ENCODE measurements at places on chromosomes 7 and 10. TPM values are rescaled to one million over a fixed set of nuclear protein-coding genes. Genes with fewer than 3 reads are reported as not detected.
A peak's percentile ranks its signal among the peaks of the same experiment; 100 is the strongest.

The PDE1C gene
- 0.88 TPM for total RNA-seq

The AP1S1 gene
- total RNA-seq, result 52.8 TPM

The SERPINE1 gene
- total RNA-seq, result 97.2 TPM

The SCART1 gene
- total RNA-seq, result 0.83 TPM

The OPALIN gene
- not detected for total RNA-seq

The SPDYE8 gene
- not detected for total RNA-seq

The FAM24B gene
- total RNA-seq, result 2.9 TPM

The ZNF117 gene
- 75.5 TPM for total RNA-seq

The FBXL15 gene
- 25.4 TPM for total RNA-seq

GRCh38 chr10:130020651-130021382 lies 56.7 kb upstream of the EBF3 start:
- H3K4me3 ChIP-seq, result no peak overlapping the region
- H3K27ac ChIP-seq, result no peak overlapping the region
- H3K4me1 ChIP-seq, result no peaks in the 10 kb centered on the region

GRCh38 chr7:23373151-23374004 lies 74.2 kb downstream of the MALSU1 start:
- DNase-seq, result no peak
- no peaks in the 10 kb centered on the region for H3K36me3 ChIP-seq
- H3K4me1 ChIP-seq, result no peaks in the 10 kb centered on the region
- H3K27me3 ChIP-seq, result no peaks in the 10 kb centered on the region

DNA sequence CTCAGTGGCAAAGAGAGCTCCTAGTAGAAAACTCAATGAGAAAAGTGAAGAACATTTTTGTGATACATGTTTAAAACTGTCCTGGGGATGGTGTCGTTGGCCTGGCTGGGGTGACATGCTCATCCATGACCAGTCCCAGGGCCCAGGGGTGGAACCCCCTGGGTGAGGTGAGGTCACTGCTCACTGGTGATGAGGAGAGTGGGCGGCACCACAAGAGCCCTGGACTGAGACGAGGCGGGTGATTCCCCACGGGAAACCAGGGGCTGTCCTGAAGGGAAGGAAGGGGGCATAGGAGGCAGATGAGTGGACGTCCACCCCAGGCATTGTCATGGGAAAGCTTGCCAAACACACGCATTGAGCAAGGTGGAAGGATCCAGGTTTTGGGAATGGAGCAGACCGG lies 54.6 kb downstream of the HTR5A start:
- H3K36me3 ChIP-seq, result no peaks in the 10 kb centered on the region
- H3K4me3 ChIP-seq, result no peak overlapping the region
- H3K27ac ChIP-seq, result no peak overlapping the region
- H3K27me3 ChIP-seq, result no peaks in the 10 kb centered on the region

DNA sequence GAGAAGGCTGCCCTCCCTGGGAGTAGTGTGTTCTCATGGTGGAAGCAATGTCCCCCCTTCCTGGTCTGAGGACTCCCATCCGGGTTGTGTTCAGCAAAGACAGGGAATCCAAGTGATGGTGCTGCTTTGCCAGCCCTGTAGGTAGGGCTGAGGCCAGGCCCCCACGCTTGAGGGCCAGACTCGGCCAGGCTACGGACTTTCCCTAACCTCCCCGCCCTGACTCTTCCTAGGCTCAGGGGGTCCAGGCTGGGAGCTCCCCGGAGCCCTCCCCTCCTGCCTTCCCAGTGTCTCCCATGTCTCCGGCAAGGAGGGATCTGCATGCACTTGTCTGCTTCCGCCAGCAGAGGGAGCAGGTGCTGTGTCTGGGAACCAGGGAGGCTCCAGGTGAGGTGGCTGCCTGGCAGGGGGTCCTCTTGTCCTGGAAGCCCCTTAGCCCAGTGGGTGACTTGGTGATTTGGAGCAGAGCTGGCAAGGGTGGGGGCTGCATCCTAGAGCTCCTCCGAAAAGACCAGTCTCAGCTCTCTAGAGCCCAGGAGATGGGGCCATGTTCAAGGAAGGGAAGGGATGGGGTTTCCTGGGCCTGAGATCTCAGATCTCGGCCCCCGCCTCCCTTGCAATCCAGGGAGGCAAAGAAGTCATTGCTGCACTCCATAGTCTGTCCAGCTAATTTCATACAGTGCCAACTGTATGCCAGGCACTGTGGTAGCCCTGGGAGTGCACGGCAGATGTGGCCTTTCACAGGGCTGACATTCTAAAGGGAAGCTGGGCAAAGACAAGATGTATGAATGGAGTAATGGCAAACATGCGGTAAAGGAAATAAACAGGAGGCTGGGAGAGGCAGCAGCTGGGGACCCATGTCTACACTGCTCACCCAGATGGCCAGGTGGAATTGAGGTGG lies 20.3 kb upstream of the SFRP5 start:
- no peak overlapping the region for H3K27ac ChIP-seq
- no peaks in the 10 kb centered on the region for H3K36me3 ChIP-seq
- DNase-seq, result peak; percentile 54
- H3K4me1 ChIP-seq, result no peaks in the 10 kb centered on the region
- peaks cover 6% of the 10 kb centered on the region for H3K27me3 ChIP-seq

- H3K4me3 ChIP-seq, result no peak overlapping the region
- H3K36me3 ChIP-seq, result no peaks in the 10 kb centered on the region
- H3K27ac ChIP-seq, result no peak overlapping the region
- H3K4me1 ChIP-seq, result no peaks in the 10 kb centered on the region
- H3K27me3 ChIP-seq, result no peaks in the 10 kb centered on the region
- DNase-seq, result no peak
Observed at GRCh38 chr7:144452064-144452463, 48.6 kb upstream of the NOBOX start.

DNA sequence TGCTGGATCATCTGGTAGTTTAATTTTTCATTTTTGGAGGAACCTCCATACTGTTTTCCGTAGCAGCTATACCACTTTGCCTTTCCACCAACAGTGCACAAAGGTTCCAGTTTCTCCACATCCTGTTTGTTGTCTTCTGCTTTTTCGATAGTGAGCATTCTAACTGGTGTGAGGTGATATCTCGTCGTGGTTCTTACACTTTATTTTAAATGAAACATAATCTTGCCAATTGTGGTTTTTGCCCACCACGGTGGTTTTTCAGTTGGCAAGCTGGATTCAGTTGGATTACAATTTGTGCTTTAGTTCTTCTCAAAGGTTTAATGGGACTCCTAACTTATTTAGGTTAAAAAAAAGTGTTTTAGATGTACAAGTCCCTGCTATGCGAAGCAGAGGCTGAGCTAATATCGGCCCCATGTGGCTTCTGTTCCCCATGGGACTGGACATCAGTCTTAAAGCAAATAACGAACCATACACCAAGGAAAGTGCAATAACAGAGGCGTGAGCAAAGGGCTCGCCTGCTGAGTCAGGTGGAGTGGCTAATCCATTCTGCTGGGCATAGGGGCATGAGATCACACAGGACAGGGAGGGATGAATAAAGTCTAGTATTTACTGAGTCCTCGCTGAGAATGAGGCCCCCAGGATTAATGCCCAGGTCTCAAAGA lies 153.6 kb downstream of the AOAH start:
- H3K27me3 ChIP-seq, result no peaks in the 10 kb centered on the region
- H3K4me3 ChIP-seq, result no peak overlapping the region
- no peaks in the 10 kb centered on the region for H3K36me3 ChIP-seq
- no peak for DNase-seq

DNA sequence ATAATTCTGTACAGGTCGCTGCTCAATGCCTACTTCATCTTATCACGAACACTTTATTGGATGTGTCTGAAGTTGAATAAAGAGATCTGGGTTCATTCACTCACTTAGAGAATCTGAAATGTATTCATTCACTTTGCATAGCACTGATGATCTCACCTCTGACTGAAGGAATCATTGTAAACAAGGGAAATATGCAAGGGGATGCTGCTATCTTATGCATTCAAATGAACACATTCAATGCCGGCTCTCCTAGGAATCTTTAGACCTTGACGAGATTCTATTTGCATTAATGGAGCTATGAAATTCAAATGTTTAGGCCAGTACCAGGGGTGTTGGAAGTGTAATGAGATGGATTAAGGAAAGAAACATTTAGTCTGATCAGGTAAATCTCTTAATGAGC lies 200.6 kb upstream of the COBL start:
- H3K27me3 ChIP-seq, result no peaks in the 10 kb centered on the region
- no peak overlapping the region for H3K4me3 ChIP-seq
- no peak overlapping the region for H3K27ac ChIP-seq
- no peaks in the 10 kb centered on the region for H3K4me1 ChIP-seq
- H3K36me3 ChIP-seq, result no peaks in the 10 kb centered on the region

DNA sequence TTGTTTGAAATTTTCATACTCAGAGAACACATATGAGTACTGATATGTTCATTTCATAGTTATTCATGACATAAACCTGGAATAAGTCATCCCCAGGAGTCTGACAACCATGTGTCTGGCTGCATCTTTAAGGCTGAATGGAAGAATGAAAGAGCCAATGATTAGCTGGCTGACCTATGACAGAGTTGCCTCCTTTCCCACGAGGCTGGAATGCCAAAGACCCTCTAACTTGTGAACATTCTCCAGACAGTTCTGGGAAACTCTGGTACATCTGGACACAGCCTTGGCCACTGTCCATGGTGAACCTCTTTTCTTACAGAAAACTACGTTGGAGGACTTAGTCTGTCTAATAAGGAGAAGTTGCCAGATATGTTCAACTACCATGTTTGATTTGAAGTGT lies 380.8 kb upstream of the MKI67 start:
- H3K27me3 ChIP-seq, result no peaks in the 10 kb centered on the region
- H3K27ac ChIP-seq, result no peak overlapping the region
- H3K4me1 ChIP-seq, result no peaks in the 10 kb centered on the region
- no peak for DNase-seq
- no peak overlapping the region for H3K4me3 ChIP-seq
- no peaks in the 10 kb centered on the region for H3K36me3 ChIP-seq

- no peaks in the 10 kb centered on the region for H3K4me1 ChIP-seq
- DNase-seq, result no peak
- H3K36me3 ChIP-seq, result no peaks in the 10 kb centered on the region
- no peaks in the 10 kb centered on the region for H3K27me3 ChIP-seq
- no peak overlapping the region for H3K4me3 ChIP-seq
Observed at GRCh38 chr7:47529405-47529804, 52.5 kb downstream of the TNS3 start.

DNA sequence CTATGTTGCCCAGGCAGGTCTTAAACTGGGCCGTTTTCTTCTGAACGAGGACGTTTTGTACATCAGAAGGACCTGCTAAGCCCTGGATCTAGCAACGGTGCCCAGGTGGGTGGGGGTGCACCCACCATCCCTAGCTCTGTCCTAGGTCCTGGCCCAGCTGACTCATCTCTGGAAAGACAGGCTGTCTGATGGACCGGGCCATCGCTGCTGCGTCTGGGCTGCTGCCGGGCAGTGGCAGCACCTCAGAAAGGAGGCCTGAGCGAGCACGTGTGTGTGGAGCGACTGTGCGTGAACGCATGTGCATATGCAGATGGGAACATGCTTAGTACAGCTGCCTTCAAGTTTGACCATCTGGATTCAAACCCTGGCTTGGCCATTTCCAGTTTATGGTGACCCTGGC lies 7.3 kb upstream of the ELFN1 start:
- H3K27me3 ChIP-seq, result peaks cover 35% of the 10 kb centered on the region
- no peak overlapping the region for H3K4me3 ChIP-seq
- no peaks in the 10 kb centered on the region for H3K36me3 ChIP-seq
- no peak for DNase-seq

GRCh38 chr10:35335133-35336083 lies 901 bp upstream of the CCNY start:
- H3K36me3 ChIP-seq, result no peaks in the 10 kb centered on the region
- peak overlapping the region; percentile 74 for H3K27ac ChIP-seq
- peak overlapping the region; percentile 71 for H3K4me3 ChIP-seq
- H3K4me1 ChIP-seq, result peaks cover 69% of the 10 kb centered on the region
- DNase-seq, result peak; percentile 19

DNA sequence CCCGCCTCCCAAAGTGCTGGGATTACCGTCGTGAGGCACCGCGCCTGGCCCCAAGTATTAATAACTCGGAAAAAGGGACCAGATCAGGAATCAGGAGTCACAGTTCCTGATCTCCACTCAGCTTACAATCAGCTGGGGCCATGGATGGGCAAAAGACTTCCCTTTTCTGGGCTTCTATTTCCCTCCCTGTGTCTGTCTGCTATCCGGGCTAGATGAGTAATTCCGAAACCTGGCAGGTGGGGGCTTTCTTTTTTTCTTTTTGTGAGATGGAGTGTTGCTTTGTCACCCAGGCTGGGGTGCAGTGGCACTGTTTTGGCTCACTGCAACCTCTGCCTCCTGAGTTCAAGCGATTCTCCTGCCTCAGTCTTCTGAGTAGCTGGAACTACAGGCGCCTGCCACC lies 11.6 kb downstream of the RPS24 start:
- H3K4me3 ChIP-seq, result no peak overlapping the region
- H3K4me1 ChIP-seq, result no peaks in the 10 kb centered on the region
- H3K27ac ChIP-seq, result no peak overlapping the region
- H3K36me3 ChIP-seq, result peaks cover 23% of the 10 kb centered on the region
- DNase-seq, result no peak
- H3K27me3 ChIP-seq, result no peaks in the 10 kb centered on the region

- H3K36me3 ChIP-seq, result no peaks in the 10 kb centered on the region
- no peaks in the 10 kb centered on the region for H3K27me3 ChIP-seq
- DNase-seq, result no peak
- no peaks in the 10 kb centered on the region for H3K4me1 ChIP-seq
- H3K4me3 ChIP-seq, result no peak overlapping the region
Observed at GRCh38 chr7:33432821-33433220, 303.5 kb downstream of the BBS9 start.

GRCh38 chr7:50190776-50191175 lies 97.7 kb upstream of the ZPBP start:
- no peaks in the 10 kb centered on the region for H3K27me3 ChIP-seq
- H3K4me3 ChIP-seq, result no peak overlapping the region
- peak; percentile 29 for DNase-seq

- no peaks in the 10 kb centered on the region for H3K36me3 ChIP-seq
- H3K27ac ChIP-seq, result no peak overlapping the region
Observed at GRCh38 chr7:43760861-43761260, 2.4 kb downstream of the BLVRA start.

GRCh38 chr7:100684534-100685042 lies 9.5 kb downstream of the GIGYF1 start:
- H3K27me3 ChIP-seq, result no peaks in the 10 kb centered on the region
- H3K27ac ChIP-seq, result no peak overlapping the region
- peaks cover 82% of the 10 kb centered on the region for H3K36me3 ChIP-seq
- peak; percentile 18 for DNase-seq

- H3K4me3 ChIP-seq, result no peak overlapping the region
- no peaks in the 10 kb centered on the region for H3K27me3 ChIP-seq
- no peak for DNase-seq
Observed at GRCh38 chr7:46321556-46322205, 400.6 kb upstream of the IGFBP3 start.

- H3K36me3 ChIP-seq, result no peaks in the 10 kb centered on the region
- H3K27ac ChIP-seq, result no peak overlapping the region
- DNase-seq, result no peak
- no peaks in the 10 kb centered on the region for H3K27me3 ChIP-seq
Observed at GRCh38 chr7:75723444-75723843, 15.3 kb downstream of the HIP1 start.

DNA sequence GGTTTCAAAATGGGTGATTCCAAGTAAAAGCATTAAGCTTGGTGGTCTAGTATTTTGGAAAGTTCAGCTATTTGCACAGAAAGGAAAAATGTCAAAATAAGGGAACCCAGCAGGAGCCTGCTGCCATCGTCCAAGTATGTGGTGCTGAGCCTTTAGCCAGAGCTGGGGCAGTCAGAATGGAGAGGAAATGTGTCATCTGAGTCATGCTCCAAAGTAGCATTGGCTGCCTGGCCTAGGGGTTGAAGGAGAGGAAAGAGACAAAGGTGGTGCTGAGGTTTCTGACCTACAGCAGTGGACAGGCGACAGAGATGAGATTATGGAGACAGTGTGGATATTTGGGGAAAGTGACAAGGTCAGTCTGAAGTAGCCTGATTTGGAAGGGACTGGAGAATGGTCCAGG lies 103.9 kb downstream of the PLCE1 start:
- no peaks in the 10 kb centered on the region for H3K27me3 ChIP-seq
- H3K36me3 ChIP-seq, result no peaks in the 10 kb centered on the region
- no peaks in the 10 kb centered on the region for H3K4me1 ChIP-seq
- H3K27ac ChIP-seq, result no peak overlapping the region

All from adrenal gland (tissue), 19 donors.